ENCODE measurements at places on chromosomes 3 and 15.

- no peak for DNase-seq
Measured at GRCh38 chr3:69240651-69241568, 118.5 kb upstream of the LMOD3 start.

GRCh38 chr3:45911511-45912226 lies 25.3 kb downstream of the CCR9 start:
- no peak for DNase-seq

- DNase-seq: no peak
Measured at GRCh38 chr3:70138606-70139005, 139.1 kb downstream of the SAMMSON start.

DNA sequence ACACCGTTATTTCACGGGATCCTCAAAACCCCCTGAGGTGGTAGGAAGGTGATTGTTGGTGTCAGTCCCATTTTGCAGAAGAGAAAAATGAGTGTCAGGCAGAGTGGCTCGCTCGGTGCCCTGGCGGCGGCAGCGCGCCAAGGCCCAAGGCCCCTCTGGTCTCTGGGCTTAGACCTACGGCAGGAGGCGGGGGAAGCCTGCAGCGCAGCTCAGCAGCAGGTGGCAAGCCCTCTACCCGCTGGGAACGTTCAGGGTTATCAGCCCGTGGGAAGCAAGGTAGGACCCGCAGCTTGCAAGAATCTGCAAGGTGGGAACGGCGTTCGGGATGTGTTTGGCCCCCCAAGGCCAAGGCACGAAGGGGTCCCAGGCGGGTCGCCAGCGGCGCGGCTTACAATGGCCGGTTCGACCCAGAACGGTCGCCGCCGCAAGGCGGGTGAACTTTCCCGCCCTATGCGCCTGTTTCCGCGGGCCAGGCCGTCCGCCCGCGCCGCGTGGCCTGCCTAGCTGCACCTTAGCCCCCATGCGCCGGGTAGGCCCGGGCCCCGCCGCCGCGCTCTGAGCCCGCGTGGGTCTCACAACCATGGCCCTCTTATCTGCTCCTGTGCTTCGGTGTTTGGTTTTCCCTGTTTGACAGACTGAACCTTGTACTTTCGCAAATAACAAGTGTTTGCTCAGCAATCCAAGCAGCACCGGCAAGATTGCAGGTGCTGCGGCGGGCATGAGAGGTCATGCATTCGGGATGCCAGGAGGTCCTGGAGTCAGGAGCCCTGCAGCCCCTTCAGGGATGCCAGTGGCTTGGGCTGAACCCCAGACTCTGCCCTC lies 39.7 kb downstream of the CCNL1 start:
- no peak for DNase-seq

DNA sequence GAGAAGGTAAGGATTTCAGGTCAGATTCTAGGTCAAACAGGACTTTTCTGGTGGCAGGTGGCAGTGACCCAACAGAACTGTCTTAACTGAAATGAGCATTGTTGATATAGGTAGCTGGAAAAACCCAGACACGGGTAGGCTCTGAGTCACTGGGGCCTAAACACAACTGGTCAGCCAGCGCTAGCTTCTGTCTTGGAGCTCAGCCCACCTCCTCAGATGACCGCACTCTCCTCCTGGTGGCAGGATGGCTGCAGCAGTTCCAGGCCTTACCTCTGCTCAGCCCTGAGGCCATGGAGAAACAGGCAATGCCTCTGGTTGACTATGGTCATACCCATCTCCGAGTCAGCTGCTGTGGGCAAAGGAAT lies 61.1 kb upstream of the GATA2 start:
- no peak for DNase-seq

DNA sequence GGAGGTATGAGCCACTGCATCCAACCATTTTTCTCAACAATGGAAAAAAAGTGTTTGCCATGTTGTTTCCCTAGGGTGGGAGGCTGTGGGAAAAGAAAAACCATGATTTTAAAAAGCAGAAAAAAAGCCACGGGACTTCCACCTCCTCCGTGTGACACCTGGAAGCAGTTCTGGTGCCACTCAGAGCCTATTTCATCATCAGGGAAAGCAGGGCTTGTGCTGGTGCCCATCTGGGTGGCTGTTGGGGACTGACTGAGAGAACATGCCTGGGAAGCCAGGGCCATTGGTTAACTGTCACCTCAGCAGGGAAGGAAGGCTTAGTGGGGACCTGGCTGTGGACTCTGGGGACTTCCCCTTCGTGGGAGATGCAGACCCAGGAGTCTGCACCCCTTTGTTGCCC lies 7.3 kb downstream of the RNU5B-1 start:
- no peak for DNase-seq

GRCh38 chr3:20060974-20061685 lies 20.9 kb downstream of the KAT2B start:
- DNase-seq: no peak

- DNase-seq: no peak
Measured at GRCh38 chr3:150721285-150722130, 17.8 kb upstream of the ERICH6 start.

GRCh38 chr15:64653757-64654156 lies 121.6 kb downstream of the RBPMS2 start:
- DNase-seq: no peak

DNA sequence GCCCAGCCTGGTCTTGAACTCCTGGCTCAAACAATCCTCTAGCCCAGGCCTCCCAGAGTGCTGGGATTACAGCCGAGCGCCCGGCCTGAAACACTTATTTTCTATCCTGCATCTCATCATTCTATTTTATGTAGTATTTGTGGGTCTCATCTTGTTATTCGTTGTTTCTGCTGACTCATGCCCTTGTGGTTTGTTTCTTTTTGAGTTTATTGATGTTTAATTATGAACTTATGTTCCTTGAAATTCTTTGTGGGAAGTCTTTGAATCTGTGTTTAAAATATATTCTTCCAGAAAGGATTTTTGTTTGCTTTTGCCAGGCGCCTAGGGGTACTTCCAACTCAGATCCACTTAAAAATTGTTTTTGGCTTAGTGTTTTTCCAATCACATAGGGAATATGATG lies 78.3 kb upstream of the C15orf39 start:
- no peak for DNase-seq

DNA sequence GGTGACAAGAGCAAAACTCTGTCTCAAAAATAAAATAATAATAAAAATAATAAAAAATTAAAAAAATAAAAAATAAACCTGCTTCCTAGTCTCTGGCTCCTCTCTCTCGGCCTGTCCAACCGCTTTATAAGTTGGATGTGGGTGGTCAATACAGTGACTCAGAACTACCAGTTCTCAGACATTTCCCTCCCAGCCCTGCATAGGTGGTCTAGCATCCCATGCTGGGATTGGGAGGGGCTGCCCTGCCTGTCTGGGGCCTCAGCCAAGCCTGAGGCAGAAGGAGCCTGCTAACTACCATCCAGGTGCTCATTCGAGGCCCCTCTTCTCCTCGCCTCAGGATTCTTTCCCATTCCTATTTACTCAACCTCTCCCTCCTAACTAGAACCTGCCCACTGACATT lies 33.3 kb upstream of the BLM start:
- no peak for DNase-seq

DNA sequence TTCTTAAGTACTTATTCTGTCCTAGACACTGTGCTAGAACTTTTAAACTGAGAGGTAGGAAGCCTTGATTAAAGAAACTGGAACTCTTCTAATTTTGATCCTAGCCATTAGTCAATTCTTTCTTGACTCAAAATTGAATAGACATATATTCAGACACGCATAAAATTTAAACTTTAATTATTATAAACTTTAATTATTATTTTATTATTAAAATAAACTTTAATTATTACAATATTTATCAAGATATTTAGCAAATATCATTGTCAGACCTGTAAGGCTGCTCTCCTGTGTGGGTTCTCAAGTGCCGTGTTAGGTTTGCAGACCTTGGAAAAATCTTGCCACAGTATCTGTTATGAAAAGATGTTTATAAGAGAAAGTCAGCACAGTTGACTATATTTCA lies 562.9 kb downstream of the MECOM start:
- no peak for DNase-seq

DNA sequence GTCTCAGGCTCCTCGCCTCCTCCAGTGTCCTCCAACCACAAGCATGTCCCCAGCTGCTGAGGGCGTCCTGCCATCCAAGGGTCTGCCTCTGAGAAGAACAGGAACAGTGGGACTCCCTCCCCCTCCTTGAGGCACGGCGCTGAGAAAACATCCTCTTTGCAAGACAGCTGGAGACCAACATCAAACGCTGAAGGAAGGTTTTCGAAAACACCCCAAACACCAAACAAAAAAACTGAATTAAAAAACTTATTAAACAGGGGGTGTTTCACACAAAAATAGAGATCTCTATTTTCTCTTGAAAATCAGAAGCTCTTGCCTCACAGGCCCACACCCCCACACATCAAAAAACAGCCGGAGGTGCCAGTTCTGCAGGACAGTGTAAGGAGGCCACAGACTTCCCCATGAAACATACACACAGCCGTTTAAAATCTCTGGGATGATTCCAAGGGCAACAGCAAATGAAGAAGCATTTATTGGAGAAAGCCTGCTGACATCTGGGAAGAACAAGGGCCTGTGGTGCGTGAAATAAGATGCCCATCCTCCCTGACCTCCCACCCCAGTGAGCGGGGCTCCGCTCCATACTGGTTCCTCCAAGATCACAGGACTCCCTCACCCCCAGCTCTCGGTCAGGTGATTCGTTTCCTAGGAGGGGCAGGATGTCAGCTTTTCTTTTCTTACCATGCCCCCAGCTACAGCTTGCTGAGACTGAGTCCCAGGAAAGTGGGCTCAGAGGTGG lies 71.3 kb downstream of the NUP210 start:
- no peak for DNase-seq

GRCh38 chr15:29849218-29849617 lies 26.9 kb upstream of the TJP1 start:
- DNase-seq: no peak

All from stimulated activated CD8-positive, alpha-beta memory T cell treated with anti-CD3 and anti-CD28 coated beads, Interleukin-4, amount 100 ng/mL, for 1 hour (primary cell).